CD4-positive, alpha-beta memory T cell (primary cell): ENCODE measurements at places on chromosomes 6 and 20.

GRCh38 chr6:149112976-149113375, 204.5 kb upstream of the TAB2 start:
- H3K27ac ChIP-seq = no peak overlapping the region
- DNase-seq = no peak
- H3K4me1 ChIP-seq = peaks cover 11% of the 10 kb centered on the region
- H3K4me3 ChIP-seq = no peak overlapping the region
- H3K36me3 ChIP-seq = no peaks in the 10 kb centered on the region

DNA sequence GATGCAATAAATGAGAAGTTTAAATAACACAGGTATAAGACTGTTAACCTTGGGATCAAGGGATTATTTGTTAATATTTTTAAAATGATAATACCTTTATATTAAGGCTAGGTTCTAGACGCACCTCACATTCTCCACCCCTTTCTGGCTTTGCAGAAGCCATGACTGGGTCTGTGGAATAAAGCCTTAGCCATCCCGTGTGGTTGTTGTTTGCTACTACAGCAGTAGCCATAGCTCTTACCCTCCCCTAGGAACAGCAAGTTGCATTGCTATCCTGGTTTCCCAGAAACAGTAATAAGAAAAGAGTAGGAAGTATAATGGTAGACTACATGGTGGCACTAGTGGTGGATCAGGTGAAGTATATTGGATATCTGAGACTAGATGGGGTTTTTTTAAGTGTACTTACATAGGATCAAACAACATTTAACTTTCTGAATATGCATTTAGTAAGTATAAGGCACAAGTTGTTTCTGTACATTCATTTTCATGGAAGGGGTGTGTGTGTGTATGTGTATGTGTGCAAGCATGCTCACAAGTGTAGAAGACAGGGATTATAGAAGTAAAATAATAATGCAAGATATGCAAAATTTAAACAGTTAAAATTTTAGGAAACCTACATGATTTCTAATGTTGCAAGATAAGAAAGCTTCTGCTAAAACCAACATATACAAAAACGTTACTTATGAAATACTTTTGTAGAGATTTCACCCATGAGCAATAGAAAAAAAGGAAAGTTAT, 384.2 kb downstream of the PRKN start:
- H3K4me1 ChIP-seq = no peaks in the 10 kb centered on the region
- DNase-seq = no peak
- H3K36me3 ChIP-seq = no peaks in the 10 kb centered on the region
- no peak overlapping the region for H3K4me3 ChIP-seq
- H3K27ac ChIP-seq = no peak overlapping the region
- H3K27me3 ChIP-seq = no peaks in the 10 kb centered on the region

GRCh38 chr6:124393536-124393935, 568.7 kb upstream of the RNF217 start:
- H3K36me3 ChIP-seq = no peaks in the 10 kb centered on the region
- H3K4me1 ChIP-seq = no peaks in the 10 kb centered on the region
- H3K27me3 ChIP-seq = no peaks in the 10 kb centered on the region
- no peak overlapping the region for H3K4me3 ChIP-seq

- no peak for DNase-seq
- no peaks in the 10 kb centered on the region for H3K27me3 ChIP-seq
- no peak overlapping the region for H3K4me3 ChIP-seq
- H3K36me3 ChIP-seq = no peaks in the 10 kb centered on the region
- no peak overlapping the region for H3K27ac ChIP-seq
Measured at GRCh38 chr6:158160932-158161539, 7.0 kb downstream of the SERAC1 start.

DNA sequence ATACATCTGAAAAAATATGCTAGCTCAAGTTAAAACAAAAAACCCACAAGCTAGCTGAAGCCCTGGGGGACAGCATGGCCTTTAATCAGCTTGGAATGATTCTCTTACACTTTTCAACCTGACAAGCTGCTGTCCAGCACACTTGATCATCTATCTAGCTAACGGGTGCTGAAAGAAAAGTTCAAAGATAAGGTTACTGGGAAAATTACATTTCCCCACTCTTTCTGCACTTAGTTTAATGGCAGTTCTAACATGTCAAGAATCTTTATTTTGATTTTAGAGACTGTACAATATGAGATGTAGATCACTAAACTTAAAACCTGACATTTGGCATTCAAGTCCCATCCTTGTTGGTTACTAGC, 53.4 kb downstream of the STK4 start:
- peaks cover 75% of the 10 kb centered on the region for H3K4me1 ChIP-seq
- H3K36me3 ChIP-seq = peaks cover 64% of the 10 kb centered on the region
- no peak overlapping the region for H3K27ac ChIP-seq
- no peaks in the 10 kb centered on the region for H3K27me3 ChIP-seq
- no peak for DNase-seq
- H3K4me3 ChIP-seq = no peak overlapping the region

- H3K4me1 ChIP-seq = no peaks in the 10 kb centered on the region
- H3K36me3 ChIP-seq = no peaks in the 10 kb centered on the region
- no peaks in the 10 kb centered on the region for H3K27me3 ChIP-seq
- no peak overlapping the region for H3K27ac ChIP-seq
- no peak for DNase-seq
Measured at GRCh38 chr6:57434944-57435343, 117.5 kb downstream of the PRIM2 start.

DNA sequence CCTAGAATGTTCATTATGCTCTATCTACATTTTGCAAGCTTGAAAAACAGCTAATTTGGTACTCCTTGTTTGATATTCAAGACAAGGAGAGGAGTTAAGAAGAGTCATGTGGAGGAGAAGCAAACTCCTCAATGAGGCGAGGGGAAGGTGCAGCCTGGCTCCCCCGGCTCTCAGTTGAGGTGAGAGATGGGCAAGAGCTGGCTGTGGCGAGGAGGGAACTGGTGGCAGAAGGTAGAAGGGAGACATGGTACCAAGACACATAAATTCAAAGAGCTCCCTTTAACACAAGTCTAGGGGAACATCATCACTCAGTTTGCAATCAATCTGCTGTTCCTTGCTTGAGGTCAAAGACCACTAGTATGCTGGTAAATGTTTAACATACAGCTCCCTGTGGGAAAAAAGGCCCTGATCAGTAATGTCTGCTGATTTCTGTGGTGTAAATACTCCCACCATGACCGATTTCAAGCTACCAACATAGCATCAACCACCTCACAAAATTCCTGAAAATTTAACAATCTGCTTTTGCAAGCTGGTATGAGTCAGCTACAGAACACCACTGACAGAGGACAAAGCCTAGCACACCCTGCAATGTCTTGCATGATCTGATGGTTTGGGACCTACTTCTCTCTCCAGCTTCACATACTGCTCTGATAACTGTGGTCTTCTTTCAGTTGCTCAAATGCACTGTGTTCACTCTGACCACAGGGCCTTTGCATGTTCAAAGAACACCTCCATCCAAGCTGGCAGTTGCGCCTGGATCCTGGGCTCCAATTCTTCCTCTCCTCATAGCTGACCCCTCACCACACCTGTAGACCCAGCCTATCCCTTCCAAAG, 516.3 kb upstream of the CHD6 start:
- no peaks in the 10 kb centered on the region for H3K4me1 ChIP-seq
- no peaks in the 10 kb centered on the region for H3K27me3 ChIP-seq
- H3K36me3 ChIP-seq = no peaks in the 10 kb centered on the region
- H3K4me3 ChIP-seq = no peak overlapping the region
- H3K27ac ChIP-seq = no peak overlapping the region

GRCh38 chr6:137200288-137200687, 18.9 kb downstream of the IFNGR1 start:
- no peak overlapping the region for H3K27ac ChIP-seq
- H3K4me1 ChIP-seq = peaks cover 5% of the 10 kb centered on the region
- no peak overlapping the region for H3K4me3 ChIP-seq
- H3K27me3 ChIP-seq = no peaks in the 10 kb centered on the region
- no peak for DNase-seq
- H3K36me3 ChIP-seq = peaks cover 41% of the 10 kb centered on the region

DNA sequence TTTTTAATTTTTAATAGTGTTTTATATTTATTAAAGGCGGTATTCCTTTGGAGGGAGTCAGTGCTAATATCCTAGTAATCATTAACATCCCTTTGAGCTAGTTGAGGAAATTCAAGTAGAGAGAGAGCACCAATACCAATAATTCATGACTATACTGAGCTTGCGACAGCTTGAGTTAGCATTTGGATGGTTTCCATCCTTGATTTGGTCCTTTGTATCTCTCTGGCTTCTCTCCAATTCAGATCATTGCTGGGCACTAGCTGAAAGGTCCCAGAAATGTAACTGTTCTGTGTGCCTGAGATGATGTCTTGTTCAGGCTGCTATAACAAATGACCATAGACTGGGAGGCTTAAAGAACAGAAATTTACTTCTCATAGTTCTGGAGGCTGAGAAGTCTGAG, 77.0 kb downstream of the RNF144B start:
- H3K4me1 ChIP-seq = no peaks in the 10 kb centered on the region
- H3K27ac ChIP-seq = no peak overlapping the region
- no peak for DNase-seq
- no peaks in the 10 kb centered on the region for H3K27me3 ChIP-seq
- H3K36me3 ChIP-seq = no peaks in the 10 kb centered on the region

DNA sequence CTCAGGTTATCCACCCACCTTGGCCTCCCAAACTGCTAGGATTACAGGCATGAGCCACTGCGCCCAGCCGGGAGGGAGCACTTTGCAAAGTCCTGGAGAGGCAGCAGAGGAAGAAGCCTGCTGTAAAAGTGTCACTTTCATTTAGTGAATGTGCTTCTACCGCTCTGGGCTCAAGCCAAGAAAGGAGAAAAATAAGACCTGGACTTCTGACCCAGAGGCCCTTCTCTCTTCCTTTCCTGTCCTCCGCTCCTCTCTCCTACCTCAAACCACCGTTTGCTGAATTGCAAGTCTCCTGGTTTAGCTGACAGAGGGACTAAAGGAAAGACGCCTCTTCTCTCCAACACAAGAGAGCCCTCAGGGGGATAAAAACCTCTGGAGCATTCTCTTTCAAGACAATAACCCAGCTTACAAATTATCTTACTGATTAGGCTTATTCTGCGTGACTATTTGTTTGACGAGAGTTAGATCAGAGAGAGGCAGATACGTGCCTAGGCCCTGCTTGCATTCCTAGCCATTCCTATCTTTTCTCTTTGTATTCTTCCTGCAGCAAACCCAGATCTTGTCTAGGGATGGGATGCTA, 84.2 kb upstream of the SLC22A23 start:
- H3K4me1 ChIP-seq = no peaks in the 10 kb centered on the region
- DNase-seq = no peak
- no peak overlapping the region for H3K27ac ChIP-seq
- no peak overlapping the region for H3K4me3 ChIP-seq
- H3K27me3 ChIP-seq = no peaks in the 10 kb centered on the region

GRCh38 chr20:38167328-38167850, 2.3 kb upstream of the TGM2 start:
- H3K27me3 ChIP-seq = no peaks in the 10 kb centered on the region
- no peaks in the 10 kb centered on the region for H3K36me3 ChIP-seq
- H3K4me1 ChIP-seq = no peaks in the 10 kb centered on the region
- DNase-seq = no peak
- H3K27ac ChIP-seq = no peak overlapping the region

GRCh38 chr6:160386869-160387530, 38.8 kb downstream of the SLC22A3 start:
- no peaks in the 10 kb centered on the region for H3K27me3 ChIP-seq
- DNase-seq = no peak
- H3K36me3 ChIP-seq = no peaks in the 10 kb centered on the region
- H3K4me1 ChIP-seq = no peaks in the 10 kb centered on the region
- H3K4me3 ChIP-seq = no peak overlapping the region
- H3K27ac ChIP-seq = no peak overlapping the region

GRCh38 chr6:132456700-132457143, 55.4 kb upstream of the MOXD1 start:
- peaks cover 8% of the 10 kb centered on the region for H3K36me3 ChIP-seq
- no peak for DNase-seq
- H3K4me1 ChIP-seq = no peaks in the 10 kb centered on the region
- H3K27ac ChIP-seq = no peak overlapping the region

DNA sequence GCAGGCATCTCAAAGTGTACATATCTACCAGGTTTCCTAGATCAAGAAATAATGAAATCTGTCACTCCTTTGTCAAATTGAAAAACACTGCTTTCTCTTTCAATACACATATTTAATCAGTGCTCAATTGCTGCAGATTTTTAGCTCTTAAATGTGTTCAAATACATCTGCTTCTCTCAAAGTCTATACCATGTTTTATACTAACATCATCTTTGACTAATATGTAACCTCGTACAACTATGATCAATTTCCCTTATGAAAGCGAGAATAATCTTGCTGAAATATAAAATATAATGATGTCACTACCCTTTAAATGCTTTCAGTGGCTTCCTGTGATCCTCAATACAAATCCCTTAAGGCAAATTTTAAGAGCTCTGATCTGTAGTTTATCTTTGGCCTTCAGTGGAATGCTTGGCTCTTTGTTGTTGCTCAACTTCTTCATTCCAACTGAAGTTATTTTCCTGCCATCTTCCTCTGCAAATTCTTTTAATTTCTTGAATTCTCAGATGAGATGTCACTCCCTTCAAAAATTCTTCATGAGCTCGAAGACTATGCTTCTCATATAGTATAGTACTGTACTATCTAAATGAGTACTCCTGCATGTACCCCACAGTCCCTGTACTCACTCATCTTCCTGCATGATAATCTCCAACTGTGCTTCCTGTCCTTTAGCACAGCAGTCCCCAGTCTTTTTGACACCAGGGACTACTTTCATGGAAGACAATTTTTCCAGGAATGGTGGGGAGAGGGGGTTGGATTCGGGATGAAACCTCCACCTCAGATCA, 545.1 kb upstream of the GJE1 start:
- no peak for DNase-seq
- H3K36me3 ChIP-seq = no peaks in the 10 kb centered on the region
- H3K27ac ChIP-seq = no peak overlapping the region
- H3K27me3 ChIP-seq = no peaks in the 10 kb centered on the region
- H3K4me1 ChIP-seq = no peaks in the 10 kb centered on the region

GRCh38 chr6:36682328-36683144, 4.0 kb downstream of the CDKN1A start:
- H3K27me3 ChIP-seq = no peaks in the 10 kb centered on the region
- H3K27ac ChIP-seq = peak overlapping the region; percentile 74
- peaks cover 5% of the 10 kb centered on the region for H3K36me3 ChIP-seq
- peak; percentile 73 for DNase-seq
- H3K4me3 ChIP-seq = no peak overlapping the region
- H3K4me1 ChIP-seq = peaks cover 50% of the 10 kb centered on the region

GRCh38 chr6:72416744-72417465, 205.0 kb upstream of the KCNQ5 start:
- no peaks in the 10 kb centered on the region for H3K27me3 ChIP-seq
- no peaks in the 10 kb centered on the region for H3K4me1 ChIP-seq
- H3K4me3 ChIP-seq = no peak overlapping the region
- no peaks in the 10 kb centered on the region for H3K36me3 ChIP-seq
- no peak for DNase-seq

DNA sequence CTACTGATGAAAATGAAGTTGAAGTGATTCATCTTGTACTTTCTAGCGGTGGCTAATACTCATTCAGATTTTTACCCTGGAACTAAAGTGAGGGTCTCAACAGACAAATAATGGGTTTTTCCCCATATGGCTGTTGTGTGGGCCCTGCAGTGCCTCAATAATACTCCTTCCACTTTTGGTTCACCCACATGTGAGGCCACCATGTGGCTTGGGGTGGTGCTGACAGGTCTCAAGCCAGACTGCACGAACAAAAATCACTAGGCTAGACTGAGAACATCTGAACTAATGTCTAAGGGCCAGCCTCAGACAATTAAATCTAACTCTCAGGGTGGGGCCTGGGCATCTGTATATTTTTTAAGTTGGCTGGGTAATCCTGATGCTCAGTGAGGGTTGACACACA, 7.9 kb upstream of the COL12A1 start:
- DNase-seq = no peak
- peaks cover 3% of the 10 kb centered on the region for H3K4me1 ChIP-seq
- H3K36me3 ChIP-seq = no peaks in the 10 kb centered on the region
- H3K27me3 ChIP-seq = peaks cover 5% of the 10 kb centered on the region
- H3K4me3 ChIP-seq = no peak overlapping the region

- no peak overlapping the region for H3K4me3 ChIP-seq
- peaks cover 17% of the 10 kb centered on the region for H3K4me1 ChIP-seq
- peak; percentile 13 for DNase-seq
- no peak overlapping the region for H3K27ac ChIP-seq
Measured at GRCh38 chr6:150894935-150895552, 29.5 kb downstream of the MTHFD1L start.
